ENCODE measurements at places on chromosomes 7 and 10.

GRCh38 chr7:124785994-124786393 lies 20.4 kb upstream of the GPR37 start:
- DNase-seq, result no peak

- DNase-seq, result no peak
Measured at GRCh38 chr7:9523579-9523978, 1090.2 kb downstream of the NXPH1 start.

- no peak for DNase-seq
Measured at GRCh38 chr7:2018569-2019460, 213.9 kb downstream of the MAD1L1 start.

DNA sequence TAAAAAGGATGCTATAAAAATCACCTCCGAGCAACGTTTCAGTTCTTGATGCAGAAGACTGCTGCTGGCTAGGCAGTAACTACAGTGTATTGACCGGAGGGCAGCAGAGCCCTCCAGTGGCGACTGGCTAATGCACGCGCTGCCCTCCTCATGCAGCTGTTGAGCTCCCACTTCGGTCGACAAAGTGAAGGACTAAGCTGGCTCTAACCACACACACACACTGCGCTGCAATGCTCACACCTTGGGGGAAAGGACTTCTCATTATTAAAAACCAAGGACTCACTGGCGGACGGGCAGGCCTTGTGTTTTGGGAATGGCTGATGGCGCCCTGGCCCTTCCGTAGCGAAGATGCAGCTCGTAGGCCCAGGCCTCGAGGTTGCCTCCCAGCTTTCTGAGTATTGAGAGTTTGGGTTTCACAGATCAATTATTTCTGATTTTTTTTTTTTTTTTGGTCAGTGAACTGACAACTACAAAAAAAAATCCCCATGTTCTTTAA lies 120.9 kb upstream of the DIP2C start:
- no peak for DNase-seq

- no peak for DNase-seq
Measured at GRCh38 chr7:43792471-43793150, 34.1 kb downstream of the BLVRA start.

DNA sequence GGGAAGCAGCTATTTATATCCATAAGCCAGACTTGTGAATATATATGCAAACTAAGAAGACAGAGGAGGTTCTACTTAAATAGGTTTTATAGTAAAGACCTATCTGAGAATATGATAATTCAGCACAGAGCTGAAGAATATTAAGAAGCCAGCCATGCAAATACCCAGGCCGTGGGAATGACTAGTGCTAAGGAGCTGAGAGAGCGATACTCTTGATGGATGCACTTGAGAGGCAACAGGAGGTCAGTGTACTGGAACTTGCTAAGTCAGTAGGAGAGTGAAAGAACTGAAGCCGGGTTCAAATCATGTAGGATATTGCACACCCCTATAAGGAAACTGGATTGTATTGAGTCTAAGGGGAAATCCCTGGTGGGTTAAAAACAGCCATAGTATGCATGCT lies 943.6 kb upstream of the MBL2 start:
- no peak for DNase-seq

DNA sequence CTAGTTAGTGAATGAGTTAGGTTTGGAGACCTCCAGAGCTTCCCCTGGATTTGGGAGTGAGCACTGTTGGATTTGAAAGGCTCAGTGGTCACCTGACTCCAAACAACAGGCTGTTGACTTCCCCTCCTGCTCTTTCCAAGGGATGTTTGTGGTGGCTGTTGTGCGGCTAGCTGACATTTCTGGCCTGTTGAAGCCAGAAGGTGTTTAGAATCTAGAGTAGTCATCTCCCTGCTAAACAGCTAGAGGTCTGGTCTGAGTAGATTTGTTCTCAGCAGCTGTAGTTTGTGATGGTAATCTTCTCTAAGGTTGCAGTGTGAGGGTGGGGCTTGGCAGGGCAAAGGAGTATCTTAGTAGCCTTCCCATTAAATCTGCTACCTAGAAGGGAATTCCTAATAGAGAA lies 30.1 kb downstream of the BPGM start:
- no peak for DNase-seq

GRCh38 chr10:47457826-47458225 lies 26.1 kb downstream of the ANXA8 start:
- no peak for DNase-seq

DNA sequence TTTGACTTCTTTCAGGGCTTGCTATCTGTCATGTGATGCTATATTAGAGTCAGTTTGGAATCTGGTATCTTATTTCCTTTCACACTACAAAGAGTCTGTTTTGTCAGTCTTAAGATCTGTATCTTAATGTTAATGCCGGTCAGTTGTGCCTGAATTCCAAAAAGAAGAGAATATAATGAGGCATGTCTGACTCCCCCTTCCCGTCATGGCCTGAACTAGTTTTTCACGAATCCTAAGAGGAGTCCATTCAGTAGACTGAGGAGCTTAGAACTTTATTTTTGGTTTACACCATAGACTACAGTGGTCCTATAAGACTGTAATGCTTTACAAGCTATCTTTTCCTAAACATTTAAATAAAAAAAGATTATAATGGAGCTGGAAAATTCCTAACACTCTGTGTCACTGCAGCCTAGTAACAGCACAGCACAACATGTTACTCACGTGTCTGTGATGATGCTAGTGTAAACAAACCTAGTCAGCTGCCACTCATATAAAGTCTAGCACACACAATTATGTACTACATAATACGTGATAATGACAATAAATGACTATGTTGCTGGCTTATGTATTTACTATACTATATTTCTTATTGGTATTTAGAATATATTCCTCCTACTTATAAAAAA lies 50.6 kb downstream of the VPS41 start:
- DNase-seq, result no peak

All from stimulated activated CD8-positive, alpha-beta memory T cell treated with anti-CD3 and anti-CD28 coated beads, Interleukin-15, amount 100 ng/mL, for 4 hours (primary cell).